NCI-H446 (cell line): ENCODE measurements at places on chromosomes 1 and 21.

DNA sequence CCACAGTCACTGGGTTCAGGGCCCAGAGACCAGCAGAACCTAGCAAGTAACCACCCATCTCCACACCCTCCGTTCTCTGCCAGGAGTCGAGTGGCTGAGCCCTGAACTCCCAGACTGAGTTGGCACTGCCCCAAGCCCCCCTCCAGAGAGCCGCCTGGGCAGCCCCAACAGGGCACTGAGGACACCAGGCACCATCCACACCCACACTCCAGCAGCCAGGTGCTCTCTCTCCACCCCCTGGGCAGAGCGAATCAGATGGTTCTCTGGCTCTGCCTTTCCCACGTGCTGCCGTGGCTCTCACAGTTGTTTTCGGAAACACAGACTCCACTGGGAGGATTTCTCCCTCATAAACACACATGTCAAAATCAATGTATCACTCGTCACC, 13.6 kb downstream of the WDR4 start:
- peak; percentile 4 for DNase-seq

- no peak for DNase-seq
Observed at GRCh38 chr1:44460107-44460882, 55.2 kb downstream of the RNF220 start.

DNA sequence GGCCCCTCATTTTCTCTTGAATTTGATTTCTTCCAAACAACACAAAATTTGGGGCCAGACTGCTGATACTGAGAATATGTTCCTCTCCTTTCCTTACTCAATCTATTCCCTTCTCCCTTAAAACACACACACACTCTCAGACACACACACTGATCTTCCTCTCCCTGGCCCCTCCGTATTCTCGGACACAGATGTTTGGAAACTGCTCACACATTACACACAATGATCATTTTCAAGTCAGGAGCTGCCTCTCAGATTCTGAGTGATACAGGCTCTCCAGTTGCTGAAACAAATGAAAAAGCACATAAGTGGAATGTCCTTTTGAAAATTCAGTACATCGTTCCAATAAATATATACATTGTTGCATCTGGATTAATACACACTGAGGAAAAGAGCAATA, 161.3 kb downstream of the CLEC20A start:
- DNase-seq, result no peak

DNA sequence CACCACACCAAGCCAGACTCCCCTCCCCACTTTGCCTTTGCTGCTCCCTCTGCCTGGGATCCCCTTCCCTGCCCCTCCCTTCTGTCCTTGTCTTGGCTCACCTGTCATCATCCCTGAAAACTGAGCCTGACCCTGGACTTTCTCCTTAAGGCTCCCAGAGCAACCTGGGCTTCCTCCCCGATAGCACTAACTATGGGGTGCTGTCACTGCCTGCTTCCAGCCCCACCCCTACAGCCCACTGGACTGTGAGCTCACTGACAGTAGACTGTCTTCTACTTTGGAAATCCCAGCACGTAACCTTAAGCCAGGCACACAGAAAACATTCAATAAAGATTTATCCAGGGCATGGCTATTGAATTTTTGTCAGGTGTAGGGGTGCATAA, 9.5 kb upstream of the CSF1 start:
- no peak for DNase-seq

GRCh38 chr1:115757856-115758255, 10.7 kb downstream of the CASQ2 start:
- DNase-seq, result no peak

DNA sequence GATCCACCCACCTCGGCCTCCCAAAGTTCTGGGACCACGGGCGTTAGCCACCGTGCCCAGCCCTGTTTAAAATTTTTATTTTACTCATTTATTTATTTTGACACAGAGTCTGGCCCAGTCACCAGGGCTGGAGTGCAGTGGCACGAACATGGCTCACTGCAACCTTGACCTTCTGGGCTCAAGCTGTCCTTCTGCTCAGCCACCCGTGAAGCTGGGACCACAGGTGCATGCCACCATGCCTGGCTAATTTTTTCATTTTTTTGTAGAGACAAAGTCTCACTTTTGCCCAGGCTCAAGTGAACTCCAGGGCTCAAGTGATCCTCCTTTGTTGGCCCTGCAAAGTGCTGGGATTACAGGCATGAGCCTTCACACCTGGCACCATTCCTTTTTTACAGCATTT, 27.5 kb upstream of the DNAJC6 start:
- no peak for DNase-seq

DNA sequence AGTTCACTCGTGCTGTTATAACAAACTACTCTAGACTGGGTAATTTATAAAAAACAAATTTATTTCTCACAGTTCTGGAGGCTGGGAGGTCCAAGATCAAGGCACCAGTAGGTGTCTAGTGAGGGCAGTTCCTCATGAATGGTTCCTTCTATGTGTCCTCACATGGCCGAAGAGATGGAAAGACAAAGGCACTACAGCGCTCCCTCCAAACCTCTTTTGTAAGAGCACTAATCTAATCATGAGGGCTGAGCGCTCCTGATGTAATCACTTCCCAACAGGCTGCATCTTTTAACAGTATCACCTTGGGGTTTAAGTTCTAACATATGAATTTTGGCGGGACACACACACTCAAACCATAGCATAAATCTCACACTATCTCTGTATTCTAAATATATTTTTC, 54.0 kb upstream of the KANK4 start:
- no peak for DNase-seq

DNA sequence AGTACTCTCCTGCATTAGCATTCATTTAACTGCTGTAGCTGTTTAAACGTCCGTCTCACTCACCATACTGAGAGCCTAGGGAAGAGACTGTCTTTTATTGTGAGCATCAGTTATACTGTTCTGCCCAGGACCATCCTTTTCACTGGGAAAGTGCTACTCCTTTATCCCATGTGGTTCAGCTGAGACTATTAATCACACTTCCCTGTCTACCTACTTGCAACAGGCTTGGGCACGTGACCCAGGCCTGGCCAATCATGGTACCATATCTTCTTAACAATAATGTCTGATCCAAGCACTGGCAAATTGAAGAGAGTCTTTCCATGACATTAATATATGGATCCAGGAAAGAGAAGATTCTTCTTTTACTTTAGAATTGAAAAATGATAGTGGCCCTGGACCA, 108.1 kb downstream of the TM2D1 start:
- no peak for DNase-seq
